ENCODE measurements at places on chromosomes 12 and 14.

DNA sequence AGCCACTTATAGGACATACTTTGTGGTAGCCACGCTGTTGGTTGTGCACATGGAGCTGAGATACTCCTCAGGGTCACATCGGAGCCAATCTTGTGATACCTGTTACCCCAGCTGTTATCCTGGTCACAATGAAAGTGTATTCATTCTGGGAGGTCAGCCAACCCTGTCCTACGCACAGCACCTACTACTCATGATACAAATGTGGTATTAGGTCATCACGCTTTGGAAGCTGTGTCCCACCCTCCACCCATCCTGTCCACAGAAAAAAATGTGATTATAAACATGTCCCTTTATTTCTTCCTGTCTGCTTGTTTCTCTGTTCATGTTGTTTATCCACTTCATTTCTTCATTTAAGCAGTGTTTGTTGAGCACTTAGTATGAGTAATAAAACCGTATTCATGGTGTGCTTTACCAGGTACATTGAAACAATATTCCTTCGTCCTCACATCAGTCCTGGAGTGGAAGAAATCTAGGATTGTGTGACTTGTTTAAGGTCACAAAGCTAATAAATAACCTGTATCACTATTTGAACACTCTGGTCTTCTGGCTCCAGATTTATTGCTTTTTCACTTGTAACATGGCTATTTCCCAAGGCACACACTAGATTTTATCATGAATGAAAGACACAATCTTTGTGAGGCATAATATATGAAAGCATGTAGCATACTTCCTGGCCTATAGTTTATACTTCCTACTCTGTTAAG is 73.1 kb downstream of the DERA start:
- no peak for DNase-seq

GRCh38 chr14:74853581-74853980 is 22.4 kb downstream of the PROX2 start:
- DNase-seq = no peak

- DNase-seq = no peak
These were observed 9.8 kb downstream of the GALNT4 start for GRCh38 chr12:89514751-89515150.

- no peak for DNase-seq
These were observed 140.0 kb downstream of the LLPH start for GRCh38 chr12:65990592-65990991.

DNA sequence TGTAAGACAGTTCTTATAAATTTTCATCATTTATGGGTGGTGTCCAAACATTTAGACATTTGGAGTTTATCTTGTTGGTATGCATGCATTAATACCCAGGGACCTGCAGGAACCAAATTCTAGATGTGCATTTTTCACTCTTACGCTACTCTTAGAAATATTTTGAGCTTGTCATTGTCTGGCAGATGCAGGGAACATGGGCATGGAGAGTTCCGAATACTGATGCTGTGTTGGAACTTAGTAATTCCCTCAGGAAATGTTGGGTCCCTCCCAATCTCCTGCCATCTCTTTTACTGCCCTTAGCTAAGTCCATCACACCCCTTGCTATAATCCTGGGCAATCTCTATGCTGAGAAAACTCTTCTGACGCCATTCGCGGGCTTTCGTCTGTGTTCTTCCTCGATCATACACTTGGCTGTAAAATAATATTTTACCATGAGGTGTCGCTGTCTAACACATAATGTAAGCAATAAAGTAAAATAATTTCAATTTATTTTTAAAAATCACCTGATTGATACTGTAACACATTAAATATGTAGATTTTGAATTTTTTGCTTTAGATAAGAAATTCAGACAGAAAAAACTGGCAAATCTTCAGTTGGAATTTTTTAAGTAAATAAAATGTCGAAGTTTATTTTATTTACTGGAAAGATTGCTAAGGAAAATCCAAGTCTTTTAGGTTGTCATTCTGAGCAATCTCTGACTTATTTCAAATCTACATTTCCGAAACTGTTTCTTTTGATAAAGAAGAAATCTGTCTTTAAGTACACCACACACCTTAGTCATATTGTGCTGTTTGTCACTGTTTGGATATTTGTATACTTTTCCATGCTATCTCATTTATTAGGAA is 304.1 kb upstream of the SSTR1 start:
- peak; percentile 65 for DNase-seq

DNA sequence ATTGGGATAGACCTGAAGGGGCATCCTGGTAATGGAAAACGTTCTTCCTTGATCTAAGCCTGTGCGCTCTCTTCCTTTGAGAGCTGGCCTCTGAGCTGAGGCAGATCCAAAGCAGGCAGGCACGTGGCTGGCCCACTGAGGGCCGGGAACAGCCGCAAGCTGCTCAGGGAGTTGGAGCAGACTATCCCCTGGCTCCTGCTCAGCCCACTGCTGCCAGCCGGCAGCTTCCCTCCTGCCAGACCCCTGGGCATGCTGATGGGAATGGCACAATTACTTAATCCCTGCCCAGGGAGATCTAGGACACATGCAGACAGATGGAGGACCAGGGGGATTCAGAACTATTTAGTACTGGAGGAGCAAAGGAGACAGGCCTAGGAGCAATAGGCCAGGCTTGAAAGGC is 14.4 kb downstream of the NEUROD4 start:
- DNase-seq = no peak

DNA sequence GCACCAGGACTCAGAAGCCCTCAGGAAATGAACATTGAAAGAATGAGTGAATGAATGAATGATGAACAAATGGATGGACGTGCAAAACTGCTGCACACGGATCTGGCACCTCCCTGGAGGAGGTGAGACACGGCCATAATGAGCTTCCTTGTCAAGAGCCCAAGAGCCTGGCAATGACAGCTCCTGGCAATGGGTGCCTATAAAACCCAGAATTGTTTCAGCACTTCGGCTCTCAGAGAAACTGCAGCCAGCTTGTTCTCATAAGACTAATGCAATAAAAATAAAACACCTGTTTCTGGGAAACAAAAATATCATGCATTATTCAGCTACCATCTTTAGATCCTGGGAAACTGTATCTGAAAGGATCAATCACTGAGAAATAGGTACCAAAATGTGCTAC is 200.5 kb upstream of the SFSWAP start:
- peak; percentile 53 for DNase-seq

DNA sequence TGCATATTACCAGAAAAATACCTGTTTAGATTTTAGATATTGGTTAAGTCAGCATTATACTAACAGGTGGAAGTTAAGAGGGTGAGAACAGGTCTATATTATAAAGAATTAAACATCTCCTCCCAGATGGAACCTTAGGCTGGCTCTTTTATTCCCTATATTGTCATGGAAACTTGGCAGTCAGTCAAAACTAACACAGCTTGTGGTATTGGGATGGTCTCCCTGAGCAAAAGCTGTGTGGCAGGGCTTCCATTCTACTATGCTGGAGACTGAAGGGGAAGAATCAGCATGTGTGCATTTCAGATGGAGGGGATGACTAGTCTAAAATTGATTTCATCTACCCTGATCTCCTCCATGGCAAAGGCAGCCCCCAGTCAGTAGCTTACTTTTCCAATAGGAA is 66.7 kb downstream of the SMOC1 start:
- peak; percentile 96 for DNase-seq

- DNase-seq = no peak
These were observed 165.5 kb upstream of the DYRK2 start for GRCh38 chr12:67482751-67483661.

DNA sequence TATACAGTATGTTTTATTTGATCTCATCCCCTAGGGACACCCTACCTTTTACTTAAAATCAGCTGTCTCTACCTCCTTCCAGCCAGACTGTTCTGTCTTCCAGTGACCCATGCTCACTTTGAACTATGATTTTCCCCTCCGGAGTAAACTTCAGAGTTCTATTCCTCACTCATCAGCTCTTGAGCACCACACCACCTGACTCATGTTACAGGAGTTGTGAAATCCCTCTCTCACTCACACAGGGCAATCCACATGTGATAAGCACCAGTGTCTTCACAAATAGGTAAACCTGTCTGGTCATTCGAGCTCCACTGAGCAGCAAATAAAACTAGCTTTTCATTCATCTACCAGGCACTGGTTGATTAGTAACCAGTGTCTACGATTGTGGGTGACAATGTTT is 177.3 kb upstream of the BMP4 start:
- no peak for DNase-seq

DNA sequence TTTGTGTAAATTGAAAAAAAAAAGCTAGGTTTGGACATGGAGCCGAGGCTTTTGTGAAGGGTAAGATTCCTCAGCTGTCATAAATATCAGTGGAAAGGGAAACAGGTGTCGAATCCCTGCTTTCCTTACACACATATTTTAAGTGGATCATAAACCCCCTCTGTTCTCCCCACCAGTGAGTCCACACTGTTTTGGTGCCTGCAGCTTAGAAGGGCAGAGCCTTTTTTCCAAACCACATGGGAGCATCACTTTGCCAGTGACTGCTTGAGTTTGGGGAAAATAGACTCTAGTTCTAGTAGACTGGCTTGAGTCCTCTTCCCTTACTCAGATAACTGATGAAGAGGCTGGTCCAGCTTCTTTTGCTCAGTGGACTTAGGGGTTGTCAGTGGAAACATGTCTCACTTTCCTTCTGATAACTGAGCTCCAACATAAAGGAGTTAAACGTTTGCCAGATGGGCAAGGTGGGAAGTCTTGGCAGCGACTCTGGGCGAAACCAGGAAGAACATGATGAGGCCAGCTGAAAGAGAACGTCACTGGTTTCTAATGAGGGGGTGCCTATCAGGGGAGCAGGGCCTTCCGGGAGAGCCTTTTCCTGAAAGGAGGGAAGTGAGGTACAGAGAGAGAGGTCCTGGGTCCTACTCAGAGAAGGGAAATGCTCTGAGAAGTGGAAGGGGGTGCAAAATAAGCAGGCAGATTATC is 168.1 kb upstream of the PARP11 start:
- DNase-seq = no peak

GRCh38 chr12:109288571-109288970 is 20.5 kb downstream of the FOXN4 start:
- DNase-seq = no peak

GRCh38 chr14:54229136-54229535 is 167.7 kb upstream of the CDKN3 start:
- no peak for DNase-seq

DNA sequence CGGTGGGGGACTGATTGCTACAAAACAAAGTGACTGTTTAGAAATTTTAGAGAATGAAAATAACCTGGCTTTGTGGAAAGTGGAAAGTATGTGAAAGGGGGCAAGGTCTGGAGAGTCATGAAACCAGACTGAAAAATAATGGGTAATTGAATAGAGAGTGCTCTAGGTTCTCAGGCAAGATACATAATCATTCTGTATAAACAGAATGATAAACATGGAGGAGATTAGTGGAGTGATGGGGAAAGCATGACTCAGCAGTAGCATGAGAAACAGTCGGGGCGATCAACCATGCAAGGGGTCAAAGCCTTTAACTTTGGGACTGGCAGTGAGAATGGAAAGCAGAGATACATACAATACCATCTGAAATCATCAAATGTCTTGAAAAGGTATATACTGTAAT is 332.5 kb downstream of the CCER1 start:
- no peak for DNase-seq

DNA sequence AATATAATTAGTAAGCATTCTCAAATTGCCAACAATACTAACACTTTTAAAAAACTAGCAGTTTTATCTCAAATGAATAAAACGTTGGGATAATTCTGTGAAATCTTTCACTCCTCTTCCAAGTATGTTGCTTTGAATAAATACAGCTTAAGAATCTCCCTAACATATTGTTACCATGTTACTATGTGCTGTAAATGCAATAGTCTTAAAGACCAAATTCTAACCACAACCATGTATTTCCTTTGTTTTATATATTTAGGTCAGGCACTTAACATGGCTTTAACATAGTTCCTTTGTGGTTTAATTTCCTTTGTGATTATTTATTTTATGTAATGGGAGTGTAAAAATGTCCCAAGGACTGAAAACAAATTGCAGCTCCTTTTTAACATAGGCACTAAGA is 33.9 kb upstream of the CCDC91 start:
- DNase-seq = no peak

DNA sequence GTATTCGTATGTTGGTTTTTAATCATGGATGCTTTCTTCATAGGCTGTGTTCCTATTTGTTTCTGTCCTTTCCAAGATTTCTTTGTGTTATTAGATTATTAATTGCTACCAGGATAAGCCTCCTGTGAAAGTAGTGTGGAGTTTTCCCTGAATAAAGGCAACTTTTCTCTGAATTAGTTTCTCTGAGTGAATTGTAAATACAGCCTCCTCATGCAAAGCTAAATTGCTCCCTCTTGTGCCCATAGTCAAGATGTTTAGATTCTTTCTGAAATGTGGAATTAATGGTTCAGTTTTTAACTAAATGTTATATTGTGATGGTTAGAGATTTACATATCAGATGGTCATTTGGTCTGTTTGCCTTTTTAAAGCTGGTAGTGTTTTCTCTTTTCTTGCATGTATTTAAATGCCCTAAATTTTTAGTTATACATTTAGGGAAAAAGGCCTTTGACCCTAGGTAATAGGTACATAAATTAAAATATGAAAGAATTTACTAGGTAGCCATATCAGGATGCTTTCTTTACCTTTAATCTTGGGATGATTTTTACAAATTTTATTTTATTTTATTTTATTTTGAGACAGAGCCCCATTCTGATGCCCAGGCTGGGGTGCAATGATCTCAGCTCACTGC is 8.9 kb downstream of the APAF1 start:
- peak; percentile 53 for DNase-seq

DNA sequence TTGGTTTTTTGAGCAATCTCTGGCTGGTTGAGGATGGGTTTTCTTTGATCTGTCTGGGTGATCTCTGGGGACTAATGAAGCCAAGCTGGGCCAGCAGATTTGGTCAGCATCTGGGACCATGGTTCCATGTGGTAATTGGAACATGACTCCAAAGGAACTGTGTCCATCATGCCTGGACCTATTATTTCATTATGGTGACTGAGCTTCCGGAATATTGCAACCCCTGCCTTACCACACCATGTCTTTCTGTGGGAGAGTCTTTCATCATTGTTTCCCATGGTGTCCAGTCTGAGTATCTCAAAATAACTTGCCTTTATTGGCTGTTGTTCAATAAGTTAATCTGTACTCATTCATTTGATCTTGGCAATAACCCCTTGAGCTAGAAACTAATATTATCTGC is 624.9 kb upstream of the TBX3 start:
- DNase-seq = no peak

DNA sequence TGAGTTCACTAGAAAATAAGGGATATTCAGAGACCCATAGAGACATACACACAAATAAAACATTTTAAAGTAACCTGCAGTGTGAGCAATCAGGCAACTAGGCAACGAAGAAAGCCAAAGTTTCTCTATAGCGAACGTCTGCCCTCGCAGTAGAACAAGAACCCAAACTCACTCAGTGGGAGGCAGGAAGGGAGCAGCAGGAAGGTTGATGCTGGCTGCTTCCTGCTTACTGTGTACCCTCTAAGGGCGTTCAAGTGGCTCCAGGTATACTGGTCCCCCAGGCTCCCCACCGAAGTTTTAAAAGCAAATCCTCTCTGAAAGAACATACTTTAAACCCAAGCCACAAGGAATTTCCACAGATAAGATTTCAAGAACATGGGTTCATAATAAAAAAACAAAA is 249.3 kb downstream of the FOXN3 start:
- DNase-seq = no peak

All from NCI-H1694 (cell line).